Adrenal gland (tissue), 19 donors: ENCODE measurements at places on chromosomes 5 and 9. TPM values are rescaled to one million over a fixed set of nuclear protein-coding genes. Genes with fewer than 3 reads are reported as not detected.

The PDE6A gene
- 0.91 TPM for total RNA-seq

The ACOT12 gene
- total RNA-seq = not detected

- H3K4me1 ChIP-seq = no peaks in the 10 kb centered on the region
- H3K27ac ChIP-seq = no peak overlapping the region
- DNase-seq = no peak
These were observed 23.2 kb upstream of the IER5L start for GRCh38 chr9:129201289-129201688.

DNA sequence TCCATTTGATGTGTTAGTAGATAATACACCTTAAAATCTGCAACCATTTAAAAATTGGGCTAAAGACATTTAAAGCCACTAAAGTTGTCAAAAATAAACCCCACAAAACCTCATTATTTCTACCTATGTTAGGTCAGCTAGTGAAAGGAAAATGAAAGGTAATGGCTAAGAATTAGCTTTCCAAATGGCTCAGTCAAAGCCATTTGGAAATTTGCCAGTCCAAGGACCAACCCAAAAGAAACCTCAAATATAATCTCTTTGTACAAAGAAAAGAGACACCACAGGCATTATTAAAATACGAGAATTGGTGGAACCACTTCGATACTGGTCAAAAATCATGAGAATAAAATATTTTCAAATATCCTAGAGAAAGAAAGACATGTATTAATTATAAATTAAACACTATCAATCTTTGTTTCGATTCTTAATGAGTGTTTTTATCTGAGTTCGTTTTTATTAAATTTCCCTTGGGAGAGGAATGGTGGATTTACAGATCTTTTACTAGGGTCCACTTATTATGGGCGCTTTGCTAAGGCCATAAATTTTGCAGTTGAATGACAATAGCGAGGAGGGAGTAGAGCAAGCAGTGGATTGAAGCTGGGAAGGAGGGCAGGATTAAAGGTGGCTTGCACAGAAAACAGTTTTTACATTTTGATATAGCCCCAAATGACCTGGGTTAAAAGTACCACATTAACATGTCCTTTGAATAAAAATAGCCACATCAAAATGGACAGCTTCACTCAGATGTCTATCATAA lies 116.8 kb upstream of the SHB start:
- H3K27ac ChIP-seq = no peak overlapping the region
- no peaks in the 10 kb centered on the region for H3K27me3 ChIP-seq
- DNase-seq = no peak
- H3K36me3 ChIP-seq = no peaks in the 10 kb centered on the region
- no peaks in the 10 kb centered on the region for H3K4me1 ChIP-seq
- H3K4me3 ChIP-seq = no peak overlapping the region

The CSF2 gene
- total RNA-seq = not detected

DNA sequence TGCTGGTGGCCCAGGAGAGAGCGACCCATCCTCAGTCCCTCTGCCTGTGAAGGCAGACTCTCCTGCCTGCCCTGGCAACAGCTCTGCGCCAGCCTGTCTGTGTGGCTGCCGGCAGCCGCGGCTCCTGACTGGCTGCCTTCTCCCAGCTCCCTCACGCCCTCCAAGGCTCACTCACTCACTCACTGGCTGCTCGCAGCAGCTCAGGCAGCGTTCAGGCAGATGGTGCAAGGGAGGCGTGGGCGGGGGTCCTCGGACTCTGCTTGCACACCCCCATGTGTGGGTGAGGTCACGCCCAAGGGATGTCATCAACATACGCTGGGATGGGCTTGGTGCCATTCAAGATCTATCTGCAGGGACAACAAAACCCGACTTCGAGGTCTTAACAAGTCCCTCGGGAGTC lies 66.7 kb downstream of the DAB2IP start:
- peak; percentile 73 for DNase-seq
- H3K27ac ChIP-seq = no peak overlapping the region
- H3K36me3 ChIP-seq = no peaks in the 10 kb centered on the region
- peaks cover 11% of the 10 kb centered on the region for H3K4me1 ChIP-seq
- no peak overlapping the region for H3K4me3 ChIP-seq

GRCh38 chr9:124255222-124255621 lies 2.5 kb upstream of the NEK6 start:
- H3K4me1 ChIP-seq = peaks cover 11% of the 10 kb centered on the region
- no peaks in the 10 kb centered on the region for H3K27me3 ChIP-seq
- H3K4me3 ChIP-seq = no peak overlapping the region
- no peak for DNase-seq
- no peaks in the 10 kb centered on the region for H3K36me3 ChIP-seq

DNA sequence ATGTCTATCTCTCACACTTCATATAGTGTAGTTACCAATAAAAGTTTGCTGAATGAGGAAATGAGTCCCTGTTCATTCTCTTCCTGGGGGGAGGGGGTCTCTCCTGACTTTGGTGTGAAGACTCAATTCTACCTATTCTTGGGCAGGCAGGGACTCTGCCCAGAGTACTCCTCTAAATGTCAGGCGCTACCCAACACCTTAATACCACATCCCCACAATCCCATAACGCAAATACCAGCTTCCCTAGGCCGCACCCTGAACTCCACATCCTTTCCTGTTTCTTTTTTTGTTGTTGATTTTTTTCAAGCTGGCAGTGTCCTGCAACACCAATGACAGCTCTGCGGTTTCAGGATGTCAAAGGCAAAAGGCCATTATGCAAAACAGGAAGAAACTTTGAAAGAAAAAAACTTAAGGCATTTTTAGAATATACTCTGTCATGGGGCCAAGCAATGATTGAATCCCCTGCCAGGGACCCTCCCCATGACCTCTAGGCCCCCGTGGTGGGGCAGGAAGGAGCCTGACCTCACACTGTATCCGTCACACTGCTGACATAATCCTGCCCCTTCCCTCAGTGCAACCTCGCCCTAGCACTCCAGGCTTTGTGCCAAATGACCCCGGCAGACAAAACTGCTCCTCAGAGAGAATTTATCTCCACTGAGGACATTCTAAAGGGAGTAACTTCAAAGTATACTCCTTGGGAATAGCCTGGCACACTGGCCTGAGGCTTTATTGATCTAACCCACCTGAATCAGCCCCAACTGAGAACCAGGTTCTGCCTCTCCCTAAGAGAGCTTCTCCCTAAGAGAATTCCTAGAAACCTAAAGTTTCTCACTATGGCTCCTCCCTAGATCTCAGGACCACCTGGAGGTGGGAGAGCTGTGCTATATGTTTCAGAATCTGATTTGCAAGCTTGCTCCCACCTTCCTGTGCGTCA lies 8.0 kb downstream of the B4GALT1 start:
- no peaks in the 10 kb centered on the region for H3K36me3 ChIP-seq
- H3K27me3 ChIP-seq = no peaks in the 10 kb centered on the region
- peak; percentile 93 for DNase-seq
- H3K4me1 ChIP-seq = peaks cover 95% of the 10 kb centered on the region

DNA sequence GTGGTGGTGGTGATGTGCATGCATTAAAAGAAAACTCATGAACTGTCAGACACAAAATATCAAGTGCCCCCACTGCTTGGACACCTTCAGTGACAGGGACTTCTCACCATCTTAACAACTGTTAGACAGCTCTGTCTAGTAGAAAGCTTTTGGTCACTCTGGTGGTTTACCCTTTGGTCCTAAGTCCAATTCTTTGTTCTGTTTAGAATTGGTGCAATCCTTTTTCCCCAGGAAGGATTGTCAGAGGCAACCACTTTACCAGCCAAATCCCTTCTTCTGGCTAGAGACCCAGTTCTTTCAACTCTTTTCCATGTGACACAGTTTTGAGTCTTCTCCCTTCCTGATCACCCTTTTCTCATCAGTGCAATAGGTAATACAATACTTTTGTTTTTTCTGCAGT lies 140.2 kb downstream of the SEC61B start:
- no peaks in the 10 kb centered on the region for H3K27me3 ChIP-seq
- H3K4me1 ChIP-seq = no peaks in the 10 kb centered on the region
- no peak for DNase-seq
- no peak overlapping the region for H3K27ac ChIP-seq
- H3K36me3 ChIP-seq = no peaks in the 10 kb centered on the region

DNA sequence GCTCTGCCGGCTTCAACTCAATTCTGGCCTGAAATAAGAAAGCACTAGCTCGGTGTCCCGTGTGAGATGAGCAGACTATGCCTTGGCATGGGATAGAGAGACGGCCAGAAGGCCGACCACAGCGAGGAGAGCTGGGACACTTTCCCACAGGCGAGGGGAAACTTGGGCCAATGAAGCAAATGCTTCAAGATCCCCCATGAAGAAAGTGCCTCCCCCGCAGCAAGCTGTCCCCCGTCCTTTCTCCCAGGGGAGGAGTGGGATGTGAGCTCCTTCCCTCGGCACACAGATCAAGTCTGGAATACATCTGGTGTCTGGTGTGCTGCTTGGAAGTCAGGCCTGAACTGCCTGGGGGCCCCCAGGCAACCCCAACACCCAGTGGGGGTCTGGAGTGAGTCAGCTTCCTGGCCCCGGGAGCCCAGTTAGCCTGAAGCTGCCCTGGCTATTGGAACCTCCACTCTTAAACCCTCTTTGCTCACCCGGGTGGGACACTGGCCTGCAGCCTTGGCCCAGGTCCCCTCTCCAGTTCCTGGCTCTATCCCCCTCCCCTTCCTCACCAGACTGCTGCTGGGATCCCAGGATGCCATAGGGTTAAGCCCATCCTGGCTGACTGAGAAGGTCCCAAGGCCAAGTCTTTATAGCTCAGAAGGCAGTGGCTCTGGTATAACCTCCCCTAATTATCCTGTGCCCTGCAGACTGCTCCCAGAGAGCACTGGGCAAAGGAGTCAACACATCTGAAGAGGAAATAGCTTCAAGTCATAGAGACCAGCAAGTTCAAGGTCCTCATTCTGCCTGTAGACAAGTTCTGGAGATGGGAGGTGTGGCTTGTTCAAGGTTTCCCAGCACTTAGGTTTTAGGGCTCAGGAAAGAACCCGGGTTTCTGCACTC lies 205.3 kb downstream of the TTLL11 start:
- no peak for DNase-seq
- no peaks in the 10 kb centered on the region for H3K27me3 ChIP-seq
- H3K4me3 ChIP-seq = no peak overlapping the region
- no peaks in the 10 kb centered on the region for H3K36me3 ChIP-seq
- peaks cover 14% of the 10 kb centered on the region for H3K4me1 ChIP-seq
- H3K27ac ChIP-seq = peak overlapping the region; percentile 23

The STPG3 gene
- total RNA-seq = not detected

DNA sequence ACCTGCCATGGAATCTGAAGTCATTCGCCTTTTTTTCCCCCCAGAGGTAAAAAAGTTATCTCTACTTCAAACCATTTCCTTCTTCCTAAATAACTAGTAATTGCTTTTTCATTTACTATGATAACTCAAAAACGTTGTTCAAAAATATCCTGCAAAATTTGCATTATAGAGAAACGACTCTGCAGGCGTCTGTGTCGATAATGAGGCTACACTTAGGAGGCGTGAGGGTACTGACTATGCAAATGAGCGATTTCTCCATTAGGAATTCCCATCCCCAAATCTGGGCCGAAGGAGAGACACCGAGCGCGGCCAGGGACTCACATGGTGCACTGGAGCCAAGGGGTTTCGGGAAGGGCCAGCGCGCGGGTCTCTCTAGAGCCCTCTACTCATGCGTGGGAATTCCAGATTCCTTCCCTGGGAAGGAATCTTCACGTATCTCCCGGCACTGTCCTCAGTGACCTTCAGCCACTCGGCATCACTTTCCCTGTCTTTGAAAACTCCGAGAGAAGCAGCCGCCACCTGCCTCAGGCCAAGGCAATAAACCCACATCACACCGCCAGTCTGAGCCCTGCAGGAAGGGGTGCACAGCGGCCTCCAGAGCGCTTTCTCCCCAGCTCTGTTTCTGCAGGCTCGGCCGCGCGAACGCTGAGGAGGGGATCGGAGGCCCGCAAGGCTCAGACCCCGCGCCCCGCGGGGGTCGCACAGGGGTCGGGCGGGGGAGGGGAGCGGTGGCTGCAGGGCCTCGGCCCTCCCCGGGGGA lies 718 bp upstream of the DENND4C start:
- H3K4me3 ChIP-seq = peak overlapping the region; percentile 97
- no peaks in the 10 kb centered on the region for H3K27me3 ChIP-seq
- no peaks in the 10 kb centered on the region for H3K36me3 ChIP-seq
- DNase-seq = peak; percentile 82
- H3K27ac ChIP-seq = peak overlapping the region; percentile 99
- H3K4me1 ChIP-seq = peaks cover 7% of the 10 kb centered on the region

The ADAMTS13 gene
- total RNA-seq = 1.8 TPM

GRCh38 chr5:150999704-151000442 lies 20.5 kb upstream of the GPX3 start:
- DNase-seq = peak; percentile 46
- H3K27me3 ChIP-seq = no peaks in the 10 kb centered on the region
- no peak overlapping the region for H3K27ac ChIP-seq

DNA sequence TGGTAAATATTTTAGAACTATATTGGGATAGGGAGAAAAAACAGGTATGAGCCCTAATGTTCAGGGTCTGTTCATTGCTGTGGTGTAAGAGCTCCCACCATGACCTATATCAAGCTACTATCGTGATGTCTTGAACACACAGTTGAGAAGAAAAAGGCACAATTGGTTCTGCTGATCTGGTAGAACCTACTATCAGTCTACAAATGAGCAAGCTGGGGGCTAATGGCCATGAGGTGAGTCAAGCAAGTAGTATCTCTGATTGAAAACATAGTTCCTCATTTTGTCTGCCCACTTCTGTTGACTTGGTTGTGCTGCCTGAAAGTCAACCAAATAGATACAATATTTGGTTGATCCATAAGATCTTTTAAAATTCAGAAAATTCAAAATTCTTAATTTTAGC lies 1026.3 kb downstream of the CDH12 start:
- no peak overlapping the region for H3K4me3 ChIP-seq
- H3K27ac ChIP-seq = no peak overlapping the region
- H3K27me3 ChIP-seq = no peaks in the 10 kb centered on the region
- DNase-seq = no peak

- H3K36me3 ChIP-seq = peaks cover 10% of the 10 kb centered on the region
- no peak overlapping the region for H3K27ac ChIP-seq
- no peak for DNase-seq
- H3K27me3 ChIP-seq = no peaks in the 10 kb centered on the region
- H3K4me3 ChIP-seq = no peak overlapping the region
- no peaks in the 10 kb centered on the region for H3K4me1 ChIP-seq
These were observed 407.7 kb downstream of the KDM4C start for GRCh38 chr9:7165331-7165975.

DNA sequence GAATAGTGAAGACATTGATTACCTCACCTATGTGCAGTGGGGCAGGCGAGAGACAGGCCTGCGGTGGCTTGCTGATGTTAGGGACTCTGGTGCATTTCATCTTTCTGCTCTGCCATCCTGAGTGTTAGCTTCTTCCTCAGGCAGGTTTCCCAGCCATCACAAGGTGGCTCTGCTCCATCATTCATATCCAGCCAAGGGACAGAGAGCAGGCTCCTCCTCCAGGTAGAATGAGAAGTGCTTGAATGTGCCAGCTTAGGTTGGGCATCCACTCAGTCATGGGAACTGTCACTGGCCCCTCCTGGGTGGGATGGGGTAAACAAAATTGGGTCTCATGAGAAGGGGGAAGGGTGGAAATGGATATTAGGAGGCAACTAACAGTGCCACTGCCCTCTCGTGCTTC lies 24.8 kb downstream of the GPR107 start:
- peaks cover 68% of the 10 kb centered on the region for H3K36me3 ChIP-seq
- H3K27me3 ChIP-seq = no peaks in the 10 kb centered on the region
- no peak overlapping the region for H3K27ac ChIP-seq

GRCh38 chr9:8477450-8477849 lies 677.9 kb upstream of the DMAC1 start:
- no peaks in the 10 kb centered on the region for H3K4me1 ChIP-seq
- no peaks in the 10 kb centered on the region for H3K36me3 ChIP-seq
- no peak overlapping the region for H3K4me3 ChIP-seq
- DNase-seq = no peak
- H3K27me3 ChIP-seq = no peaks in the 10 kb centered on the region

The CPLANE1 gene
- 13.5 TPM for total RNA-seq

The SPATA31A3 gene
- not detected for total RNA-seq

- no peak overlapping the region for H3K4me3 ChIP-seq
- no peak for DNase-seq
- H3K36me3 ChIP-seq = no peaks in the 10 kb centered on the region
- H3K27ac ChIP-seq = no peak overlapping the region
These were observed 226.1 kb downstream of the NR3C1 start for GRCh38 chr5:143177263-143177983.
